ENCODE measurements at places on chromosomes 3 and 15.

- no peak for DNase-seq
Measured at GRCh38 chr3:87792534-87793336, 266.1 kb downstream of the CGGBP1 start.

- DNase-seq = no peak
Measured at GRCh38 chr3:139561959-139562676, 22.6 kb upstream of the RBP1 start.

- no peak for DNase-seq
Measured at GRCh38 chr15:45268135-45268534, 16.1 kb downstream of the SLC28A2 start.

DNA sequence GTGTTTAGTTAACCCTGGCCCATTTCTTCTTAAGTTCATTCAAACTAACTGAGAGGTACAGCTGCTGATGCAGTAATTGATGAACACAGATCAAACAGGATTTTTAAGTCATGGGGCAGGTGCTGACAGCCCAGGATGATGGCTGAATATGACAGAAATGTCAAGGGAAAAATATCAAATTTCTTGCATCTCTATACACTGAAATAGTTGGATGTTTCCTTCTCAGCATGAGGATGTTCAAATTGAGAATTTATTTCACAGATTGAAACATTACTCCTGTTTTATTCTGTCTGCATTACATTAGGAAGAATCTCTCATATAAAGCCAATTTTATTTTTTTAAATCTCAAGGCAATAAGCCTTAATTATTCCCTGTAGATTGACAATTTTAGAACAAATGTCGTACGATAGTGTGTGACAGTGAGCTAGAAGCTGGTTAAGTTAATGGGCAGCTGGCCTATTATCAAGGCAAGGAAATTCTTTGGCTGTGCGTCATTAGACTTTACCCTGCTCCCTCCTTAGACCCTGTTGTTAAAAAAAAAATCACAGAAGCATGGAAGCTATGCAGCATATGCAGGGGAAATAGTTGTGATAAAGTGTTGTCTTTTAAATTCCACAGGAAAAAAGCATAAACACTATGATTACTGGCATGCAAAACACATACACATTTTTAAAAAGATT lies 183.8 kb upstream of the KCNMB2 start:
- no peak for DNase-seq

GRCh38 chr3:72582211-72582878 lies 265.9 kb downstream of the SHQ1 start:
- no peak for DNase-seq

- no peak for DNase-seq
Measured at GRCh38 chr15:35443376-35443775, 102.6 kb downstream of the DPH6 start.

DNA sequence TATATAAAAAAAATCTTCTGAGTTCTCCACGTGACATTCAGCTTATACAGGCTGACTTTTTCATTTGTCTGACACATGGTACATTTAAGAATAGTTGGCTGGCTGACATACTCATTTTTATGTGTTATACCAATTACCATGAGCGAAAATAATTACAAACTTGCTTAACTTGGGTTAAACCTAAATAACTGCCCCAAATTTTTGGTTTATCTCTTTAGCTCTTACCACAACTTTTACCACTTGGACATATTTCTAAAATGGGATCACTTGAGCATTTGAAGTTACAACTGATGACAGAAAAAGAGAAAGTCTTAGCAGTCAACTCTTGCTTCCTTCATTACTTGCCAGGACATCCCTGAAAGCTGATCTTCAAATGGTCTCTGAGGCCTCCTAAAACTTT lies 618.1 kb downstream of the RBMS3 start:
- DNase-seq = no peak

DNA sequence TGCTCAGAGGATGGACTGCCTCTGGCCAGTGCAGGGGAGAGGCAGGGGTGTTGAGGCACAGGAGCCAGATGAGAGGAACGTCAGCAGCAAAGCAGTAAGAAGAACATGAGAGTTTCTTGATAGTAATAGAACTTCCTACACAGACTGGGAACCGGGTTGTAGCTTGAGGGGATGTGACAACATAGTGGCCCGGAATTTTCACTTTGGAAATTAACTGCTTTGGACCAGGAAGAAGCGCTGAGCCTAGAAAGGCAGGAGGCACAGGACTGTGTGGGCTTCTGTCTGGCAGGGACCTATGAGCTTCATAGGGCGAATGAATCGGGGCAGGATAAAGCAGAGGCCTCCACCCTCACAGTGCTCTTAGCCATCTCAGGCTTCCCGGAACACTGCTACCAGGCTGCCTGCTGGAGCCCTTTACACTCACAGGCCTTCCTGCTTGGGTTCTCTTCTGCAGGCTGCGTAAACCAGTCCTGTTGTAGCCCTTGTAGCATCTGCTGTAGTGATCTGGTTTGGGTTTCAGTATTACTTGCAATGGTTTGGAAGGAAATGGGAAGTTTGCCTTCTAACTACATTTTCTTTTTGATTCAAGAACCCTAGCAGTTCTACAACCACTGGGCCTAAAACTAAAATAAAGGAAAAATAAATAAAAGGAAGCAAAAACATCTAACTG lies 3.3 kb upstream of the ADPGK start:
- DNase-seq = no peak

- DNase-seq = no peak
Measured at GRCh38 chr3:159448902-159449301, 539.7 kb upstream of the IL12A start.

- DNase-seq = no peak
Measured at GRCh38 chr3:16896820-16897219, 12.1 kb downstream of the PLCL2 start.

- no peak for DNase-seq
Measured at GRCh38 chr3:69240651-69241568, 118.5 kb upstream of the LMOD3 start.

GRCh38 chr3:21877214-21877754 lies 126.3 kb upstream of the ZNF385D start:
- no peak for DNase-seq

DNA sequence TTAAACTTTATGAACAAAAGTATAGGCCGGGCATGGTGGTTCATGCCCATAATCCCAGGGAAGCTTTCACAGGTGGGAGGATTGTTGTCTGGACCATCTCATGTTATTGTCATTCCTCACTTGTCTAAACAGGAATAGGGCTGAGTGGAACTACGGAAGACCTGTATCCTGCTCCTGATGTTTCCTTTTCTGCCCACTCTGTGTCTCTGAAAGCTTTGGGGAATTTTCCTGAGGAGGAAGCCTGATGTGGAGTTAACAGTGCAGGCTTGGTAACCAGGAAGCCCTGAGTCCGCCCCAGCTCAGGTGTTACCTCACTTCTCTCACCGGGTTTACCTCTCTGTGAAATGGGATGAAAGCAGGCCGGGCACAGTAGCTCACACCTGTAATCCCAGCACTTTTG lies 2.0 kb upstream of the SS18L2 start:
- no peak for DNase-seq

GRCh38 chr3:179513862-179514261 lies 48.9 kb upstream of the ACTL6A start:
- DNase-seq = no peak

- DNase-seq = no peak
Measured at GRCh38 chr15:55007561-55007960, 189.2 kb downstream of the RSL24D1 start.

- no peak for DNase-seq
Measured at GRCh38 chr3:57757642-57758297, 1.7 kb downstream of the SLMAP start.

DNA sequence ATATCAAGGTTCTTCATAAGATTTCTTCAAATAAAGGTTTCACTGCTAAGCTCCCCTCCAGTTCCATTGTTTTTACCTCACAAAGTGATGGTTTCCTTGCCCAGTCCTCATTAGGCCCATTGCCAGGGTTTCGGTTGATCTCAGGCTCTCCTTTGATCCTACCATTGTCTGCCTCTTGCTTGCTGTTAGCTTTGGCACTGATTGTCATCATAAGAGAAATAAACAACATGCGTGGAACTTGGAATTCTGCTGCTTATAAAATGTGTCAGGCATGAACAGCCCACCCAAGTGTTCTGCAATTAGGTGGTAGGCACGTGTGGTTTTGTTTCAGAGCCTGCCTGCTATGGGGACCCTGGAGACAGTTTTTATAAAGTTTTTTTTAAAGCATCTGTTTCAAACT lies 107.6 kb upstream of the BFSP2 start:
- no peak for DNase-seq

- DNase-seq = peak; percentile 18
Measured at GRCh38 chr15:42704492-42704926, 32.4 kb downstream of the CDAN1 start.

DNA sequence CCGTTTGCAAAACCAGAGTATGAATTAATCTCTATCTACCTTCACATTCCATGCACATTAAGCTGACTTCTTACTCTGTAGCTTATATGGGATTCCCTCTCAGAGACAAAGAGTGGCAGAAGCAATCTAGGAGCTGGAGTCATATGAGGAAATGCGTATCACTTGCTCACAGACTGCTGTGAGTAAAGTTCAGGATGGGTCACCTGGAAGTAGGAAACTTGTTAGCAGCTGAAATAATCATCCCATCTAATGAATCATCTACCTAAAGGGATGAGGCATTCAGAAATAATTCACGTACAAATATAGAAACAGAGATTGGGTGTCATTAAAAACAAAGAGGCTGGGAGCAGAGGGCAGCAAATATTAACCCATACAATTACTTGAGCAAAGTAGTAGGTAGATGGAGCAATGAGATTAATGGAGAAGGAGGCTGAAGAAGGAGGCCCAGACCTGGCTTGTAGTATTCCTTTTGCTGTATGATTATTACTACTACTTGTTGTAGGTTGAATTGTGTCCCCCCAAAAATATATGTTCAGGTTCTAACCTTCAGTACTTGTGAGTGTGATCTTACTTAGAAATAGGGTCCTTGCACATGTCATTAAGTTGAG lies 866.3 kb downstream of the ROBO2 start:
- DNase-seq = no peak

- no peak for DNase-seq
Measured at GRCh38 chr3:158977497-158977896, 175.6 kb downstream of the MFSD1 start.

- no peak for DNase-seq
Measured at GRCh38 chr3:61066800-61067199, 184.5 kb downstream of the FHIT start.

- DNase-seq = no peak
Measured at GRCh38 chr15:60614862-60615771, 136.2 kb upstream of the ICE2 start.

DNA sequence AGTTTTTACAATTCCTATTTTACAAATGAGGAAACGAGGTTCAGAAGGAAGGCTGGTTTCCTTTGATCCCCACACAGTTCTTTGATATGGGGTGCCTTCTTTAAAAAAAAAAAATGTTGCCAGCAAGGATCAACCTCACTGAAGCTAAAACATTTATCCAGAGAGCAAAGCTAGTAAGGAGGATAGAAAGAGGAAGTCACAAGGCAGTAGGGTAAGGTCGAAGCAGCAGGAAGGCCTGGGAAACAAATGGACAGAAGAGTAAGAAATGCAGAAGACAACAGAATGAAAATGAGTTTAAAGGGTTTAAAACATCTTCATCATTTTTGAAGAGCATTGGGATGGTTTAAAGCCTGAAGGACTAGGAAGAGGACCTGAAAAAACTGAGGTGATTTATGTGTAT lies 30.6 kb upstream of the CP start:
- DNase-seq = no peak

GRCh38 chr3:142844339-142844977 lies 44.4 kb downstream of the PCOLCE2 start:
- no peak for DNase-seq

- DNase-seq = no peak
Measured at GRCh38 chr3:177929310-177929709, 606.9 kb upstream of the KCNMB2 start.

- DNase-seq = no peak
Measured at GRCh38 chr3:58021072-58021959, 13.1 kb downstream of the FLNB start.

DNA sequence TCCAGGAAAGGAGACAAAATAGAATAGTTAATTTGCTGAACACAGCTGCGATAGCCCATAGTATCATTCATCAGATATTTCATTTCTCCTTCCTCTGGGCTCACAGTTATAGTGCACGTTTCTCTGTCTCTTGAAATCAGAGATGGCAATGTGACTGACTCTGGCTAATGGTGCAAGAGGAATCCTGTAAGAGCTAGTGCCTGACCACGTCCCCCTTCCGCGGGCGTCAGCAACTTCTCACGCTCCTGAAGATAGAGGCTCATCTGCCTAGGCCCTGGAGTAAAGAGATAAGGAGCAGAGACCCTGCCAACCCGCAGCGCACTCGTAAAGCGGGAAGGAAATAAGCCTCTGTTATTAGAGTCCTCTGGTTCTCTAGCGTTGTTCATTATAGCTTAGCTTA lies 391.8 kb downstream of the VPS13C start:
- no peak for DNase-seq

DNA sequence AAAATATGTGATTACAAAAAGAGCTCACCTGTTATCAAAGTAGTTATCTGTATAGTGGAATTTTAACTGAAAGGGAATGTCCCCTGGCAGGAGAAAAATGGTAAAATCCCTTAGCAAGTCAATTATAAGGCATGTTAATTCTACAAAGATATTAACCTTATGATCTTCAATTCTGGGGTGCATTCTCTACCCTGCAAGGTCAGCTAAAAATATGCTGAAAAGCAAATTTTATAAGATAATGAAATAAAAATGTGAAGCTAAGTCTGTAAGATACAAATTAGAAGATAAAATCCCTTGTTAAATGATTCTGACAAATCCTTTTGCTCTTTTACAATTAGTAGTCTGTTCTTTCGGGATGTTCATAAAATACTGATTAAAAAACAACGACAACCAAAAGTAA lies 109.8 kb downstream of the BBX start:
- no peak for DNase-seq

All from activated naive CD4-positive, alpha-beta T cell (primary cell).